ENCODE measurements at places on chromosomes 5 and 9. TPM values are rescaled to one million over a fixed set of nuclear protein-coding genes. Genes with fewer than 3 reads are reported as not detected.

Gene IL3
- not detected for total RNA-seq

Gene SH2D3C
- 5.4 TPM for total RNA-seq

Gene SLC6A3
- 0.53 TPM for total RNA-seq

- no peak for DNase-seq
- no peak overlapping the region for H3K4me3 ChIP-seq
- peaks cover 55% of the 10 kb centered on the region for H3K4me1 ChIP-seq
- no peak overlapping the region for H3K27ac ChIP-seq
These were observed 3.2 kb downstream of the IRX2 start for GRCh38 chr5:2748179-2748860.

GRCh38 chr5:4945296-4945695 is 194.8 kb upstream of the ADAMTS16 start:
- H3K4me1 ChIP-seq, result peaks cover 10% of the 10 kb centered on the region
- no peaks in the 10 kb centered on the region for H3K36me3 ChIP-seq
- H3K27me3 ChIP-seq, result peaks cover 2% of the 10 kb centered on the region
- H3K27ac ChIP-seq, result no peak overlapping the region
